ENCODE measurements at places on chromosomes 6 and 20. TPM values are rescaled to one million over a fixed set of nuclear protein-coding genes. Genes with fewer than 3 reads are reported as not detected.

GRCh38 chr6:169589293-169589692, 112.5 kb downstream of the WDR27 start:
- peak; percentile 2 for DNase-seq

GRCh38 chr20:44678242-44678641, 26.7 kb upstream of the ADA start:
- no peak for DNase-seq

DNA sequence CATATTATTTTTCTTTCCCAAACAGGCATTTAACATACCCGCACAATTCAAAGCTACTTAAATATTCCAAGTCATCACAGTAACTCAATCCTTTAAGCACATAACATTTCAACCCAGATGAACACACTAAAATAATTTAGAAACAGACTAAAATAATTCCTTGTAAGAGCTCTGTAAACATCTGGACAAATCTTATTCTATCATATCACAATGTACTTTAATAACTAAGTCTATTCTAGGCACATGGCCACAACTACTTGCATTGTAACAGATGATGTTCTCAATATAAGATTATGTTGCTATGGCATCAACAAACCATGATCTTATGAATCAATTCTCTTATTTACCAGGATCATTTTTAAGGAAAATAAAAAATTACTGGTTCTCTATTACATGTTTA, 123.2 kb upstream of the THEMIS start:
- DNase-seq: no peak

- no peak for DNase-seq
Measured at GRCh38 chr6:19268117-19268516, 569.1 kb upstream of the ID4 start.

- no peak for DNase-seq
Measured at GRCh38 chr6:41767112-41767833, 12.4 kb downstream of the FRS3 start.

DNA sequence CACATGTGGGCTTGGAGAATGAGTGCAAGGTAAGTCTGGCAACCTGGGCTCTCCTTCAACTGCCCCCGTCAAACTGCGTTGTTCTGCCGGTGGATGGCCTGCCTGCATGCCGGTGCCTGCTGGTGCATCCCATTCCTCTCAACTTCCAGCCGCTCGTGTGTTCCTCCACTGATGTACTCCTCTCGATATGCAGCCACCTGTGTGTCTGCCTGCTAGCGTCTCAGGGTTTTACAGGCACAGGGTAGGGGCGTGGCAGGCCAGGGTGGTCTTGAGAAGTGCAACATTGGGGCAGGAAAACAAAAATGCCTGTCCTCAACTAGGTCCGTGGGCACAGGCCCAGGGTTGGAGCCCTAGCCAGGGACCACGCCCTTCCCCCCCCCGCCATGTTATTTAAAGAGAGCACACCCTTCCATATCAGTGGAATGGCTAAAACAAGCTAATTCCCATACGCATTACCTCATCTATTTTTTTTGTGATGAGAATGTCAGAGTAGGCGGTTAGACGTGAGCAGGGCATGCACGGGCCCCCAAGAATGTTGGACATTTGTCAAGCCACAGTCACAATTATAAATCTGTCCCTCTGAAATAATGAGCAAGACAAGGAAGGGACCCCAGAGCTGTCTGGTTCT, 33.2 kb downstream of the SERPINB6 start:
- no peak for DNase-seq

DNA sequence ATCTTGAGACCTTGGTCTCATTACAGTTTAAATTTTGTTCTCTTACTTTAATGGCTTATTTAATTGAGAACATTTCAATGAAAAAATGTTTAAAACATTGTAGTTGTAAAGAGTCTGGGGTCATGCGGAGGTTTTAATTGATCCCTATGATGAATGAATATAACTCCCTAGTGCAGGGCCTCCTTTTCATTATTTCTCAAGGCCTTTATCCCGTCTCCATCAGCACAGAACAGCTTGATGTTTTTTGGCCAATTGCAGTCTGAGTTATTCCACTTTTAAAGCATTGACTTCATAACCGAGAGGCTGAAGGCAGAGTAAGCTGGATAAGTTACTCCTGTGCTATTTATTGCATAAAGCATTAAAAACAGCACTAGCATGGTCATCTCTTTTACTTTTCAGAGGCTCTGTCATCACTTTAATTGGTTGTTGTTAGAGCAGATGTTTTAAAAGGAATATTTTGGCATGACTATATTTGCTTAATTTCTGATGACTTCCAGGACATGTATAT, 83.4 kb downstream of the DTD1 start:
- DNase-seq: no peak

GRCh38 chr6:56851541-56852259, 103.2 kb upstream of the BEND6 start:
- DNase-seq: peak; percentile 91

GRCh38 chr6:170583756-170584180, 669 bp downstream of the PDCD2 start:
- DNase-seq: no peak

GRCh38 chr20:43910564-43910963, 4.1 kb upstream of the TOX2 start:
- no peak for DNase-seq

DNA sequence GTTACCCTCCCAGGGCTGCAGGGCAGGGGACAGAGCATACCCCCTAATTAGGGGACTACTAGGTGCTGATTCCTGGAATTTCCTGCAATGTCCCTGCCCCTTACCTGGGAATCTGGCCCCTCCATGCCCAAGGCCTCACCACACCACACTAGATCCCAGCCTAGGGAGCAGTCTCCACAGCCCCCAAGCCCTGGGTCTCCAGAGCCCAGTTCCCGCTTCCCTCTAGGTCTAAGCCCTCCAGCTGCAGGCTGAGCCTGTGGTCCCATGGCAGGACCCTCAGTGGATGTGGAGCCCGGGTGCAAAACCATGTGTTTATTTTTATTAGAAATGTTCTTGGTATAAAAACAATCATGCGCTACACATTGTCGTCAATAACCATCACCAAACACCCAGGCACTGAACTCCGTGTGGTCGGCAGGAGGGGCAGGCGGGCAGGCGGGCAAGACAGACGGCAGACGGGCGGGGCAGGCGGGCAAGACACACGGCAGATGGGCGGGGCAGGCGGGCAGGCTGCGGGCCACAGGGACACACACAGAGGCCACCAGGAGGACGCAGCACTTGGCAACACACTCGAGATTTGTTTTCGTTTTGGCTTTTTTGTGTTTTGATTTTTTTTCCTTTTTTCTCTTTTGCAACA, 124.2 kb downstream of the GRM4 start:
- no peak for DNase-seq

DNA sequence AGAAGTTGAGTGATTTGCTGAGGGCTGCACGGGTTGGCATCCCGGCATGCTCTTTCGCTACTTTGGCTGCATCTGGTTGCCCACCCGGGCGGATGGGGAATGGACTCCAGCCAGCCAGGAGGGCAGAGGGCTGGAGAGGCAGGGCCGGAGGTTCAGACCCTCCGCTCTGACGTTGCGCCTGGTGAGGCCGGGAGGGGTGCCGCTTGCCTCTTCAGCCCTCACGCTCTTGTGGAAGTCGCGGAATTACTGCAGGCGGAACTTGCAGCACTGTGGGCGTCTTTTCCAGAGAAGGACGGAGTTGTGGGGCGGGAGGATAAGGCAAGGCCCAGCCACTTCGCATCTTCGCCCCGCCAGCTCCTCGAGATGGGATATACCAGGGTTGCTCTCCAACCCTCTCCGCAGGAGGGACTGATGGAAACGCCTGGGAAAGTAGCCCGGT, 656 bp downstream of the RTEL1 start:
- no peak for DNase-seq

DNA sequence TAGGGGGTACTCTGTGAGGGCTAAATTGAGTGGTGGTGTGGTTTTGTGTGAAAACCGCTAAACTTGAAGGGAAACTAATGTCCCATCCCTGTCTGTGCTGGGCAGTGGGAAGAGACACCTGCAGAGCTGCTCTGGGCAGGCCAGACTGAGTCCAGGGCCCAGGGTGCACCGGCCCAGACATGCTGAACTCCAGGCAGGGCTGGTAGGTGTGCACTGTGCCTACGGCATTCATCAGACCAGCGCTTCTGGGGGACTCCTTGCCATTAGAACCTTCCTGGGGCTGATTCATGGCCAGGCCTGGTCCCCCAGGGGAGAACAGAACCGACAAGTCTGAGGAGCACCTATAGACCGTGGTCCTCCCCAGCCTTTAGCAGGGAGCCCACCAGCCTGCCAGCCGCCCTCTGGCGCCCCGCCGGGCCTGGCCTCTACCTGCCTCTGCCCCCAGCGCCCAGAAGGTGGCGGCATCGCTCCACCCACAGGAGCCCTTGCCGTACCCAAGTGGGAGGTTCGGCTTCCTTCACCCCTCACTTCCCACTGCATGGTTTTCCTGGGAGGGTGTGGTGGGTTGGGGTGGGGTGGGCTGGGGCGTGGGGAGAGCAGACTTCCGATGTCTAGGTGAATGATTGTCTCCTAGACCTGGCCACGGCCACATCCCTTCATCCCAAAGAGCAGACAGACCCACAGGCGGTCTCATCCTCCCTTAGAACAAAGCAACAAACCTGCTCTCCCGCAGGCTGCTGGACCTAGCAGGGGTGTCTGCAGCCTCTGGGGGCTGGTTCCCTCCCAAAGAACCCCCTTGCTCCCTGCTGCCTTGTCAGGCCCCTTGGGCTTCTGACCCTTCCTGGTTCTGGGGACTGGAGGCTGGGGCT, 15.5 kb downstream of the CCDC167 start:
- no peak for DNase-seq

DNA sequence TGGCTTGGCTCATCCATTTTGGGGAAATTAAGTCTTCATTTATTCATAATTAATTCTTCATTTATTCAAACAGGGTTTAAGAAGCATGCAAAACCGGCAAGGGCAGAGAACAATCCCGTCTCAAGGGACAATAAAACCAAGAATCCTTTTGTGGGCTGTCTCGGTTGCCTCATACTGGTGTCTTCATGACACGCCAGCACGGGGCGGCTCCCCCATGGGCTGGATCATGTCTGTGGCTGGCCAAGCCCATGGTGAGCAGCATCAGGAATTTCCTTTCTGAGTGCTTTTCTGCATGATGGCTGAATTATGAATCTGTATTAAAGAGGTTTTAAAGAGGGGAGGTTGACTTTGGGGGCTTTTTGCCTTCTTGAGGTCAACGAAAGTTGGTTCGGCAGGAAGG, 38.3 kb upstream of the DUSP22 start:
- DNase-seq: no peak

DNA sequence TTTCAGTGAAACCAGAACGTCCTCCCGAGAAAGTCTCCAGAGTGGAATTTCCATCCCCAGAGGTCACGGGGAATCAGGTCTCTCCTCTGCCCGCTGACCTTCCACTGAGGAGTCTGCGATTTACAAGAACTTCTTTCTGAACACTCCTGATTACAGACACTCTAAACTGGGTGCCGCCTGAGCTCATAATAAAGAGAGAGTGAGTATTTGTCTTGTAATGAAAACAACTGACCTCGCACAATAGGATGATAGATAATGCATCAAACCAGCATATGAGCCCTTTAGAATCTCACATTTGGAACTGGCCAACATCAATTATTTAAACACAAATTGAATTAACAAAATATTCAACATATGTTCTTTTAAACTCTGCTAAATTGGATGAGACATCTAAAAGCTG, 47.5 kb downstream of the DLL1 start:
- DNase-seq: no peak

GRCh38 chr6:16067568-16067967, 61.3 kb upstream of the MYLIP start:
- DNase-seq: no peak

GRCh38 chr6:161413355-161413771, 139.5 kb upstream of the AGPAT4 start:
- DNase-seq: no peak

GRCh38 chr6:36289281-36289878, 19.5 kb downstream of the PNPLA1 start:
- no peak for DNase-seq

DNA sequence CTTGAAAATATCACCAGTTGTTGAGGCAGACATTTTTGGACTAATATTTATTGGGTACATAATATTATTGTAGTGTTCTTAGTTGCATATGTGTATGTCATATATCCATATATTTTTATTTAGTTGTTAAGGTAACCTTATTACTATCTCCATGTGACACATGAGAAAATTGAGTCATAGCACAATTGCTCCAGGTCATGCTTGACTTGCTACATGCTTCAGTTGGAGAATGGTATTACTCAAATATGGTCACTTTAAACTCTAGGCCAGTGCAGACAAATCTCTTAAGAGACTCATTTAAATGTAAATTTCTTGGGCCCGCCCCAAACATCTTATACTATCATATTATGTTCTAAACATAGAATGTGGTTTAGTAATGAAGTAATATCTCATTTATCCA, 246.1 kb downstream of the RIMS1 start:
- DNase-seq: no peak

The C6orf163 gene
- 1.3 TPM for total RNA-seq

The ZCCHC3 gene
- 18.9 TPM for total RNA-seq

The KCNS1 gene
- not detected for total RNA-seq

The JPH2 gene
- total RNA-seq: 0.49 TPM

The ENPP1 gene
- 6.8 TPM for total RNA-seq

The RFX6 gene
- total RNA-seq: not detected

The PNPLA1 gene
- total RNA-seq: not detected

The TCP11 gene
- not detected for total RNA-seq
